Activated CD8-positive, alpha-beta T cell treated with anti-CD3 and anti-CD28 coated beads, Interleukin-2, amount 10 ng/mL, durations not matched to agents 7 days and 5 days (primary cell): ENCODE measurements at places on chromosomes 11 and 22.

- DNase-seq: no peak
These were observed 91.6 kb downstream of the FAR1 start for GRCh38 chr11:13760115-13760514.

DNA sequence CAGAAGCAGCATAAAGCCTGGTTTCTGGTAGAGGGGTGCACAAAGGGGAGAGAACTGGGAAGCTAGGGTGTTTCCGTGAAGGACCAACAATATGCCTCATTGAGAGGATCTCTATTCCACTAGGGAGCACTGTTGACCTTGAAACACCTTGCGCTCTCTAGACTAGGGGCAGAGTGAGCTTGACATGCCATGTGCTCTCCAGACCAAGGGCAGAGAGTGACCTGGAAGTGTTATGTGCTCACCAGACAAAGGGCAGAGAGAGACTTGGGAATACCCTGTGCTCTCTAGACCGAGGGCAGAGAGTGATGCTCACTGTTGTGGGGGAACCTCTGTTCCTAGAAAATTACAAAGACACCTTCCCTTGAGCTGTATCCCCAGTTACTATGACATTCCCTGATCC is 15.2 kb upstream of the EI24 start:
- no peak for DNase-seq

DNA sequence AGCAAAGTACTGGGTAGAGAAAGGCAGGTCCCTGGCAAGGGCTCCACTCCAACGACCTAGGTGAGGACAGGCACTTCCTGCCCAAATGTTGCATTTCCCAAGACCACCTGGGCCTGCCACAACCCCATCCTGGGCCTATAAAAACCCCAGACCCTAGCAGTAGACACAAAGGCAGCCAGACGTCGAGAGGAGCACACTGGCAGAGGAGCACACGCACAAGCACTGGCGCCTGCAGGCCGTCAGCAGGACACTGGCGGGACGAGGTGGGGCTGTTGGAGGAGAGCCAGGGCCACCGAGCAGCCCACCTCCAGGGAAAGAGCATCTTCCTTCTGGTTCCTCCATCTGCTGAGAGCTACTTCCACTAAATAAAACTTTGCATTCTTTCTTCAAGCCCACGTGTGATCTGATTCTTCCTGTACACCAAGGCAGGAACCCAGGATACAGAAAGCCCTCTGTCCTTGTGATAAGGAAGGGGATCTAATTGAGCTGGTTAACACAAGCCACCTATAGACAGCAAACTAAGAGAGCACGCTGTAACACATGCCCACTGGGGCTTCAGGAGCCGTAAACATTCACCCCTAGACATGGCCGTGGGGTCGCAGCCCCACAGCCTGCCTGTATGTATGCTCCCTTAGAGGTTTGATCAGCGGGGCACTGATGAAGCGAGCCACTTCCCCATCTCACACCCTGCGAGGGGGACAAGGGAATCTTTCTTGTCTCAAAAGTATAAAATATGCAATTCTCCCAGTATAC is 89.7 kb upstream of the MTMR2 start:
- DNase-seq: peak; percentile 35

- no peak for DNase-seq
These were observed 3.5 kb downstream of the OR51B5 start for GRCh38 chr11:5339771-5340322.

- no peak for DNase-seq
These were observed 753 bp downstream of the PTPN5 start for GRCh38 chr11:18790883-18791206.

DNA sequence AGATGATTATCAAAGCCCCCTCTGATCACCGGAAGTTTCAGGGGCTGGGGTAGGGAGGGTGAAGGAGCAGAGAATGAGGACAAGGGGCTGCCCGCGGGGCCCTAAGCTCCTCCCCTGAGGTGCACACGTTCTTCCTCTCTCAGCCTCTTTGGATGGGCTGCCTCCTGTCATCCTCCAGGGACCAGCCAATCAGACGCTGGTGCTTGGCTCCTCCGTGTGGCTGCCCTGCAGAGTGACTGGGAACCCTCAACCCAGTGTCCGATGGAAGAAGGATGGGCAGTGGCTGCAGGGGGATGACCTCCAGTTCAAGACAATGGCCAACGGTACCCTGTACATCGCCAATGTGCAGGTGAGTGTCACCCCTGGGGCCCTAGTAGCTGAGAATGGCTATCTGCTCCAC is 7.5 kb downstream of the ROBO3 start:
- no peak for DNase-seq

DNA sequence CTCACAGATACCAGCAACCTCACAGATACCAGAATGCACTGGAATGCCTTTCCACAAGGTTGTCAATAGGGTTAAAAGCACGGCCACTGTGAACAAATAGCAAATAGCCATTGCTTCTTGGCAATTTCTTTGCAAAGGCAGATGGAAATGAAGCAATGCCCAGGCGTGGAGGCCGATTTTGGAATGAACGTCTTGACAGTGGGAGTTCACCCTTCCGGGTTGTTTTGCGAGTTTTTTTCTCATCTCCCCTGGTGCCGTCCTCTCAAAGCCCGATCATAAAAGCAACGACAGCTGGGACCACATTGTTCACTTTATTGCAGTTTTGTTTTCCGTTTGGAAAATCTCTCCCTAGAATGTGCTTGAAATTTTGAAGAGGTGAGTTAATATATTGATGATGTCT is 38.0 kb upstream of the CD82 start:
- DNase-seq: no peak

DNA sequence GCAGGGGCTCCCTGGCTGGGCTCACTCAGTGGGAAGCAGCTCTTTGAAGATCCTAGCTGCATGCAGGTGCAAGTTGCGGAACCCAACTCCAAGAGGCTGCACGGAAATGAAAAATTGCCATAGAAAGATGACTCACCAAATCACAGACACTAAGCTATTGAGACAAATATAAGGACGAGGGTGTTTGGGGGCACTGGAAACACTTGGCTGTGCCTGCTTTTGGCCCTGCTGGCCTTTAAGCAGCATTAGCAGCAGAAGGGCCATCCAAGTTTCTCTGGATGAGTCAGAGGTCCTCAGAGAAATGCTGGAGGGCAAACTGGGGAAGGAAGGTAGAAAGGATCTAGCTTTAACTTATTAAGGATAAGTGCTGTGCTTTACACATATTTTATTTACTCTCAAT is 282.3 kb downstream of the KIRREL3 start:
- DNase-seq: no peak

GRCh38 chr22:42384506-42384905 is 47.7 kb downstream of the NFAM1 start:
- DNase-seq: no peak

- DNase-seq: no peak
These were observed 6.4 kb downstream of the MUC5AC start for GRCh38 chr11:1163911-1164735.

GRCh38 chr11:73263640-73264039 is 8.5 kb upstream of the P2RY6 start:
- no peak for DNase-seq

GRCh38 chr22:19109198-19110063 is 12.8 kb downstream of the DGCR2 start:
- DNase-seq: peak; percentile 78

- no peak for DNase-seq
These were observed 53.3 kb downstream of the CERK start for GRCh38 chr22:46684706-46685105.

DNA sequence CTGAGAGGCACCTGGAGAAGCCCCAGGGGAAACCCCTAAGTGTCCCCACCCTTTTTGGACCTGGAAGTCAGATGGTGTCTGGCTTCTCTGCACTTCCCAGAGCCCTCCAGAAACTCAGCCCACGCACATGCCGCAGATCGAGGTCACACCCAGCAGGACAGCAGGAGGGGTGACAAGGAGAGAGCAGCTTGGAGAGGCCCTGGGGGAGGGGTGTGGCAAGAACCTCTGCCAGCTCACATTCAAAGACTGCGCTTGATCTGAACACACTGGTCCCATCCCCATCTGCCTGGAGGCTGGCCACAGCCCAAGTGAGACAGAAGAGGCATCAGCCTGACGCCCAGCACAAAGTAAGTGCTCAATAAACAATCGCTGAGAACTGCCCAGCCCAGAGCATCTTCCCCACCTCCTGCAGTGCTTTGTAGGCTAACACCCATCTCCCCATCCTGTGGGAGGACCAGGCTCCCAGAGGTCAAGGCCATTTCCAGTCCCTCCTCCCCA is 21.4 kb downstream of the TMPRSS6 start:
- DNase-seq: no peak

GRCh38 chr11:121625777-121626506 is 173.2 kb upstream of the SORL1-AS1 start:
- no peak for DNase-seq

GRCh38 chr11:126347751-126348668 is 7.5 kb upstream of the ST3GAL4 start:
- no peak for DNase-seq

DNA sequence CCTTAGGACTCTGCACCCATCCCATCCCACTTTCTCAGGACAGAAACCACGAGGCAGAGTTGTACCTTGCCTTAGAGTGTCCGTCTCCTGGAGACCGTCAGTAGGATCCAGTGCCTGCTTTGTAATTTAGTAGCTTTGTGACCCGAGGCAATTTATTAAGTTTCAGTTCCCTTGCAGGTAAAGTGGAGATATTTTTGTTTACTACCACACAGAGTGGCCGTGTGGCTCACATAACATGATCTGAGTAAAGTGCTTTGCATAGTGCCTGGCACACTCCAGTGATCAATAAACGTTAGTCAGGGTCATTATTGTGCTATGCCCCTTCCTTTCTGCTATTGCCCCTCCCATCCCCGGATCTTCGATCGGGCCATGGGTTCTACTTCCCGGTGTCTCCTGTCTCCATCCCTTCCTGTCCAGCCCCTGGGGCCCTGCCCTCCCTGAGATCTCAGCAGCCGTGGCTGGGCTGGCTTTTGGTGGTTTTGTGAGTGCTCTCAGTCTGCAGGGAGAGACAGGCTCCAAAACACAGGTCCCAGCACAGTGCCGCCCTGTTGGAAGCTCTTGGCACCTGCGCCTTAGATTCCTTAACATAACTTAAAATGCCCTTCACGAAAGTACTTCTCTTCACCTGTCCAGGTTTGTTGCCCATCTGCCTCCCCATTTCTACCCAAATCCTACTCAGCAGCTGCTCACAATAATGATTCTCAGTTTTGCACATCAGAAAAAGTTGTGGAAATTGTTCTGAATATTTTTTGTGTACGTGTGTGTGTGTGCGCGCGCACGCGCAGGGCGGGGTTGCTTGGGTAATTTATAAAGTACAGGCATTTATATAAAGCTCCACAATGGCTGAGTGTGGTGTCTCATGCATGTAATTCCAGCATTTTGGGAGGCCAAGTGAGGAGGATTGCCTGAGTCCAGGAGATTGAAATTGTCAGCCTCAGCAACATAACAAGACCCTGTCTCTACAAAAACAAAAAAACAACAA is 753.7 kb downstream of the NTM start:
- DNase-seq: no peak

GRCh38 chr11:88363004-88363403 is 25.5 kb upstream of the CTSC start:
- DNase-seq: no peak

- DNase-seq: no peak
These were observed 90.3 kb upstream of the RTL6 start for GRCh38 chr22:44588348-44588747.

DNA sequence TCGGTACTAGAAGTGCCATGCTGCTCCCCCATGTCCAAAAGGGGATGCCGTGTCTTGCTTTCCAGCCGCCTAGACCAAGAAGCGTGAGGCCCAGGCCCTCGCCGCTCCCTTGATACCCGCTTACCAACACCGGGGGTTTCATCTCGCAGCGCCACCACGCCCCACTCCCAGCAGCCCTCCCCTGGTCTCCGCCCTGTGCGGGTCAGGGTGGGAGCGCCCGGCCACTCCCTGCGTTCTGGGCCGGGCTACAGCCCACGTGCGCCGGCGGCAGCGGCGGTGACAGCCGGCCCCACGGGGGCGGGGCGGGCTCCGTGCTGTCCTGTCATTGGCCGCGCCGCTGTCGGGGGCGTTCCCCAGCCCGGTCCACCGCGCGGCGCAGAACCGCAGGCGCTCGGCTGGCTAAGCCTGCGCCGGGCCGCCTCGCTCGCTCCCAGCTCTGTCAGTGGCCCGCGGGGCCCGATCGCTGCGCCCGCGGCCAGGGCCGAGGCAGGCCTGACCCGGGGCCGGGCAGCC is at the start of gene MICAL2:
Gene MICAL2 (plus strand): TSS at position 390 of the 513 bp plus-strand sequence. CDS start 51,566 bp downstream, outside the sequence.
- DNase-seq: peak; percentile 88

GRCh38 chr11:71505001-71505400 is 22.1 kb upstream of the KRTAP5-7 start:
- no peak for DNase-seq

- DNase-seq: no peak
These were observed 55.3 kb downstream of the PPFIA1 start for GRCh38 chr11:70325824-70326223.

GRCh38 chr11:122115524-122116379 is at the start of gene BLID:
TSS of gene BLID (minus strand) at chr11:122116215. CDS start at chr11:122115922, 293 bp downstream.
- no peak for DNase-seq

DNA sequence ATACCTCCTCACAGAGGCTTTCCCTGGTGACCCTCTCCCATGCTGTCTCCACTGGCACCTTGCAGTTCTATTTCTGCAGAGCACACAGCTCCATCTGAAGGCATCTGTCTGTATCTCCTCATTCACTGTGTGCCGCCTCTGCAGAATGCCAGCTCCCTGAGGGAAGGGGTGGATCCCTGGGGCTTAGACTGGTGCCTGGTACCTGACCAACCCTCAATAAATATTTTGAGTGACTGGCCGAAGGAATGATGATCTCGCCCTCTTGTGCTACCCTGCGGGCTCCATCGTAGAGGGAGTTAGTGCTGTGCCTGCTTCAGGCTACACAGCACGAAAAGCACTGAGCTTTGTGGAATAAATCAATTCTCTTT is 1.6 kb downstream of the CBX7 start:
- DNase-seq: no peak

- no peak for DNase-seq
These were observed 39.4 kb downstream of the CEP57 start for GRCh38 chr11:95829580-95830259.

DNA sequence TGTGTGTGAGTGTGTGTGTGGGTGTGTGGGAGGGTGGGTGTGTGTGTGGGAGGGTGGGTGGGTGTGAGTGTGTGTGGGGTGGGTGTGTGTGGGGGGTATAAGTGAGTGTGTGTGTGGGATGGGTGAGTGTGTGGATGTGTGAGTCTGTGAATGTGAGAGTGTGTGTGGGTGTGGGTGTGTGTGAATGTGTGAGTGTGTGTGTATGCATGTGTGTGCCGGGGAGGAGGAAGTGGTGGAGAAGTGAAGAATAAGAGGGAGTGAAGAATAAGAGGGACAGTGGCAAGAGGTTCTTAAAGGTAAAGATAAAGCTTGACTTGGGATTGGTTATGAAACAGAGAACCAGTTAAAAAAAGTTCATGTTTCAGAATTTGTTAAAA is 54.0 kb downstream of the PRR5L start:
- DNase-seq: no peak
